Activated T-cell treated with anti-CD3 and anti-CD28 coated beads, Interleukin-2, amount 50 U/mL, for 1 hour (primary cell): ENCODE measurements at places on chromosomes 12 and 14.

- DNase-seq, result no peak
Measured at GRCh38 chr12:32181498-32182175, 75.0 kb downstream of the BICD1 start.

DNA sequence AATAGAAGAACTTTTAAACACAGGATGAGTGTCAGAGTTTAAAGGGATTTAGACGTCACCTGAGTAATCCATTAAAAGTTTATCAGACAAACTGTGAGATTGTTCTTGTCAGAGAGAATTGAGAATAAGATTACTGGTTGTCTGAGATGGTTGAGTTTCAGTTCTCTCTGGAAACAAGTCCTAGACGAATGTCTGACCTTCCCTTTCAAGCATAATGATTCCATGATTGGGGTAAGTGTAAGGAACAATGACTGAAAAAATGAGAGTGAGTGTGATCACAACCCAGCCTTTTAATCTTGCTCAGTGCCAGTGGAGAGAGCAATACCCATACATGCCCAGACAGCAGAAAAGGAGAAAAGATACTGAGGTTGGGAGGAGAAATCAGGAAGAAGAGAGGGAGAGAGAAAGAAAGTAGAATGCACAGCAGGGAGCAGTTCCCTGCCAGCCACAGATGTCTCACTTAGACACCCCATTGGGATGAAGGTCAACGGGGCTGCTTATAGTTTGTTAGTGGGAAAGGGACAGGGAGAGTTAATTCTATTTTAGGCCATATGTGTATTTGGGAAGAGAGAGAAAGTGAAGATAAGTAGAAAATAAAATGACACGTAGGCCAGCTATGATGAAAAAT is 4.3 kb downstream of the GRIP1 start:
- DNase-seq, result no peak

- no peak for DNase-seq
Measured at GRCh38 chr12:49223590-49224369, 34.9 kb upstream of the TUBA1A start.

DNA sequence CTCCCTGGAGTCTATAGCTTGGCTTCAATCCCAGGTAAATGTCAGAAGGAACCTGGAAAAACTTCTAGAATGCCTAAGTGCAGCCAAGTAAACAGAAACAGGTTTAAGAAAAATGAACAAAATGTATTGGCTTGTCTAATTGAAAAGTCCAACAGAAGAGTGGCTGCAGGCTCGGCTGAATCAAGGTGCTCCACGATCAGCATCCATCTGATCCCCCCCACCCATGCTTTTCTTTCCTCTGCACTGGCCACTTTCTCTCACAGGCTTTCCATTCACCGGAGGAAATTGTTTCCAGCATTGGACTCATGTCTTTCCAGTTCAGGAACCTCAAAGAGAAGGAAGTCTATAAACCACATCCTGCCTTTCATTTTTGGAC is 42.0 kb upstream of the C14orf180 start:
- no peak for DNase-seq

- DNase-seq, result no peak
Measured at GRCh38 chr14:96934638-96935330, 137.6 kb downstream of the VRK1 start.

- DNase-seq, result no peak
Measured at GRCh38 chr12:39287409-39287808, 155.5 kb downstream of the KIF21A start.

- DNase-seq, result no peak
Measured at GRCh38 chr14:105600939-105601359, 74.6 kb downstream of the TMEM121 start.

DNA sequence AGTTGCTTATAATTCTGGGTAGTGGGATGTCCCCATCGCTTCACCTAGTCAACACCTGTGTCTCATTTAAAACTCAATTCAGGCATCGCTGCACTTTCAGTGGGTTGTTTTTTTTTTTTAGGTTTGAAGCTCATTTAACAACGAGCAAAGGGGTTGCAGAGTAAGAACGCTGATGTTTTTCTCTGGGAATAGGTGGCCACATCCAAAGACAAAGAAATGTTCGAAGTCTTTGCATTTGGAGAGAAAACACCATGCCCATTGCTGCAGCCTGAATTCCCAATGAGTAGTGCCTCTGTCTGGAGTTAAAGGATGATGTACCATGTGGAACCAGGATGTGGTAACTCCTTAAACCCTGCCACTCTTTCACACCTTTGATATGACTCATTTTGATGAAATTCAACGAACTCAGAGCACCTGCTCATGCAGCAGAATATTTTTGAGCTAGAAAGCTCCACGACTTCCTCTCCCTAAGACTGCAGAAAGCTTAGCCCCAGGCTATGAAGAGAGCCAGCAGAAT is 35.1 kb upstream of the BATF start:
- no peak for DNase-seq

DNA sequence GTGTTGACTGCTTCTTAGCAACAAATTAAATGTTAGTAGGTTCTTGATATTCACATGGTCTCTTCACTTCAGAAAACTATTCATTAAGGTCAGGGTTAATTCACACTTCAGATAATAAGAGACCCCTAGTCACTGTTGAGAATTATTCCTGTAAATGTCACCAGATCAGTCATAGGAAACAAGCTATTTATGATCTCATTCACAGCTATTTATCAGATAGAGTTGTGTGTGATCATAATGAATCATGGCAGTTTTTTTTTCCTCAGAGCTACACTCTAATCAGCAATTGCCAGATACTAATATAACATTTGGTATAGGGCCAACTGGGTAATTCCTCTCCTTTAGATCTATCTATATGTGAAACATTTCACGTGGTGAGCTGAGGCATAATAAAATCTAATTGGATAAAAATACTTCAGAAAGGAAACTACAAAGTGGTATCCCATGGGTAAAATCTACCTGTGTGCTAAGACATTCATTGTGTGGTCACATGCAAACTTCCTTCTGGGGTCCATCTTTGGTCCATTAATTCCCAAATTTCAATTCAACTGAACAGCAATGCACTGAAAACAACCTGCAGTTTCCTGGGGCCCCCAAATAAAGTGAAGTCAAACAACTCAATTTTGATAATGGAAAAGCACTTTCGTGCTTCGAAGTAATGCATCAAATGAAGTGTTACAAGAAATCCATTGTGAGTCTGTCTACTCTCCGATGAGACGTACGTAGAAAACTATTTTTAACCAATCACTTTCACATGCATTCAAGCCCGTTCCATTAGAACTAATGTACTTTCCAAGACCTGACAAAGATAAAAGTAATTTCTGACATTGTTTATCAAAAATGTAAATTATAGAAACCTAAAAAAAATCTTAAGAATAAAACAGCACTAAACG is 197.0 kb downstream of the ACSS3 start:
- no peak for DNase-seq

DNA sequence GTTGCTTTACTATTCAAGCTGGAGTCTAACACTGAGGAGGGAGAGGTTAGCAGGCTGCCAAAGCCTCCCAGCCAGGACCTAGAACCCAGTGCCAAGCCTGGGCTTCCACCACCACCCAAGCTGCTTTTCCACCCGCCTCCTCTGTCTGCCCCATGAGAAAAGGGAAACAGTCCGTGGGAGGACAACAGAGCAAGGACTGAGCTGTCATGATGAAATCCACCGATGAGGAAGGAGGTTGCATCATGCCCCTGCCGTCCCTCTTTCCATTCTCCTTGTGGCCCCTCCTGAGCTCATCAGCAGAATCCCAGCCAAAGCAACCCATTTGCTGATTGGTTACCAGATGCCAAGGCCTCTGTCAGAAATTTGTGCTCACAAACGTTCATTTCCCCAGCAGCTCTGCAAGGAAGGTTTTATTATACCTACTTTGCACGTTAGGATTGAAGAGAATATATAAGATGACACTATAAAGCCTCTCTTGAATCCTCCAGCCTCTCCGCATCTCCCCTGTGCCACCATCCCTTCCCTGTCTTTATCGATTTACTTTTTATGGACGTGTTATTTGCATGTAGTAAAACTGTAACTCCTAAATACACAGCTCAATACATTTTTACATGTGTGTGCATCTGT is 6.3 kb upstream of the SERPINA1 start:
- no peak for DNase-seq
